ENCODE measurements at places on chromosomes 13 and 19.

DNA sequence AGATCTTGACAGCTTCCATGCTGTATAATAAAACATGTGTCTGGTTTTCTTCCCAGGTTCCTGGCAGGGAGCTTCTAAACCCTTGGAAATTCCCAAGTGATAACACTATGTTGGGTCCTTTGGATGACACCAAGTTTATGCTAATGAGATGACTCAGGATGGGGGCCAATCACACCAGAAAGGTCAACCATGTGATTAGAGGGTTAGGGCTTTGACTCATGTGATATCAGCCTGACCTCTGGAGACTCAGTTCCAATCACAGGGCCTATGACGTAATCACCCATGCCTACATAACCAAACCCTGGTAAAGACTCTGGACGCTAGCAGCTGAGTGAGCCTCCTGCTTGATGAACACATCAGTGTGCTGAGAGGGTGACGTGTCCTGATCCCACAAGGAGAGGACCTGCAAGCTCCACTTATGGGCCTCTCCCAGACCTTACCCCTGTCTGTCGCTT lies 203.6 kb downstream of the DCLK1 start:
- no peak for DNase-seq

DNA sequence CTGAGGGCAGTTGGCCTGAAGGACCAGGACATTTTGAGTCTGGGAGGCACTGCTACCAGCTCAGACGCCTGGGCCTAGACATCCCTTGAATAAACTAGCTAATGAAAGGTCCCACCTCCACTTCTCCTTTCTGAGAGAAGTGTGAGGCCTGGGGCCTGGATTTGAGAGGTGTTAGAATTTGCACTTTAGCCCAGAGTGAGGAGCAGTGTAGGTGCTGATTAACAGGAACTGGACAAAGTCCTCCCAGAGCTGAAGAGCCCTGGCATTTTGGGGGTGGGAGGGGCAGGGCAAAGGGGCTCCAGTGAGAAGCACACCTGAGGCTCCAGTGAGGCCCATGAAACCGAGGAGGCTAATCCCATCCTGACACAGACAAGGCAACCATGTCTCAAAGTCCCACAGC lies 15.2 kb upstream of the SLC1A5 start:
- no peak for DNase-seq

DNA sequence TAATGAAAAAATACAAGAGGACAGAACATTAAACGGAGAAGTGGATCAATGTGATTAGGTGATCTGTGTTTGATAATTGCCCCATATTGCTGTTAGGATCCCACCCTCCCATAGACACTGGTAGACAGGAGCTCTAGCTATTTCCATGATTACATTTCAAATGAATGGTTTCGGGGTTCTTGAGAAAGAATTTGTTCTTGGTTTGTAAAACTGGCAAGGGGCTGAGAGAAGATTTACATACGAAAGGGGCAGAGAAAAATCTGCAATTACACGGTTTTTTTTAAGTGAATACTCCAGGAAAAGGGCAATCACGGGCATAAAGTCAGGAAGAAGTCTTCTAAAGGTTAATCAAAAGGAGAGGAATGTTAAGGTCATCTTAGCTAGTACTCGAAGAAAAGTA lies 2125.7 kb upstream of the PCDH20 start:
- DNase-seq: no peak

DNA sequence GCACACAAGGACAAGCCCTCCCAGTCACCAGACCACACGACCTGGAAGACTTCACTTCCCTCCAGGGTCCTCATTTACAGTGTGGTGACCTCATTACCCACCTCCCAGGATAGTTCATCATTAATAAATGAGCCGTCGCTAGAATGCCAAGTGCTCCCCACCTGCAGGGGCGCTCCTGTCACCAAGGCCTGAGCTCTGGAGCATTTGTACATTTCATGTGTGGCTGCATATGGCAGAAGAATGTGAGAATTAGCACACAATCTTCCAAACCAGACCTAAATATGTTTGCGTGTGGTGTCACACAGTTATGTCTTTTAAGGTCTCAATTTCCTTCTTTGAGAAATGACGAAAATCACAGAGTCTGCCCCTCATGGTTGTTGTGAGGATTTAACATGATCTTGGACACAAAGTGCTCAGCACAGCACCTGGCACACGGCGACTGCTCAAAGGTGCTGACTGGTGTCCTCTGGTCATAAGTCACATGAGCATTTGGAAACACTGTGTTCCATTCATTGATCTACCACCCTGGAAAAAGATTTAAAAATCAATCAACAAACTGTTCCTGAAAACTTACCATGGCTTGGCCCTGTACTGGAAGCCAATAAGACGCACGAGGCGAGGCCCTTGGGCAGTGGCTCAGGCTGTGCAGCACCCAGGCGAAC lies 150.6 kb upstream of the SPACA7 start:
- no peak for DNase-seq

DNA sequence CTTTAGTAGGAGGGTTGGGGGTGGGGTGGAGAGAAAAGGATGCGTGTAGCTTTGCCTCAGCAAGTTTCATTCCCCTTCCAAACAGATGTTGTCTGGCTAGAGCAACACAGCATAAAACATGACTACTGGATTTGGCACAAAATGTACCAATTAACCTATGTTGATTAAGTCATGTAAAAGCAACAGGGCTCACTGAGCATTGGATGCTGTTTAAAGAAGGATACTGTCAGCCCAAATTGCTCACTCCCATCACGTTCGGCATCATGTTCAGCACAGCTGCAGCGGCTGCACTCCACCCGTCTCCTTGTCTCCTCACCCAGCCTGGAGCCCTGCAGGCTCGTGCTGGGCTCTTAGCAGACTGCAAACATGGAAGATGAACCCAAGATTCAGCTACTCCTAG lies 77.5 kb downstream of the DLEU7 start:
- DNase-seq: no peak

DNA sequence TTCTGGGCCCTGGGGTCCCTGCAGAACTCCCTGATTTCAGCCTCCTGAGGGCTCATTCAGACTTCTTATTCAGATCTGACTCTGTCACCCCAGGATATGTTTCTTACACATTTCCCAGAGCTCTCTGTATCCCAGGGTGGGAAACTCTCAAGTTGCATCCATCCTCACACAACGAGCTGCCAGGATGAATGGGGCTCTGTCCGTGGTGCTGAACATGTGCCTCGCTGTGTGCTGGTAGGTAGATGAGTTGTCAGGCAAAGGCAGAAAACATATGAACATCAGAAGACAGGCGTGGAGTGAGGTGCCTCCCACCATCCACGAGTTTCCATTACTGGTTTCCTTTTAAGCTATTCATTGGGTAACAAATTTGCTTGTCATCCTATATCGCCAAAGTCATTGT lies 11.4 kb upstream of the IGFL1 start:
- no peak for DNase-seq

- no peak for DNase-seq
Observed at GRCh38 chr13:28394422-28394821, 100.5 kb downstream of the FLT1 start.

GRCh38 chr13:50417597-50417996 lies 402.4 kb downstream of the KCNRG start:
- DNase-seq: no peak

DNA sequence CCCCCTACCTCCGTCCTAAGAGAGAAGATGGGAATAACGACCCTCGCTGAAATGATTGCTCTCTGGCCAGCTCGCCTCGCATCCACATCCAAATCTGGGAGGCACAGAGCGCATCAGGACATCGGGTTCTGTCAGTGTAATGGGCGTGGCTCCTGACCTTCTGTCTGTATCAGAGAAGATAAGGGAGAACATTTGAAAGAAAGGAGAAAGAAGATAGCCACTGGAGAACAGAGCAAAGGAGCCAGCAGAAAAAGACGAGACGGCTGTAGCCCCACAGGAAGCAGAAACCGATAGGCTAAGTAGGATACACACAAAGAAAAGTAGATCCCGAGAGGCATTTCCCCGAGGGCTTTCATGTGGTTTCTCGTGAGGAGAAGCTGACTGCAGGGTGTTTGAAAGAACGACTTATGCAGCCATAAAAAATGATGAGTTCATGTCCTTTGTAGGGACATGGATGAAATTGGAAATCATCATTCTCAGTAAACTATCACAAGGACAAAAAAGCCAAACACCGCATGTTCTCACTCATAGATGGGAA lies 14.0 kb upstream of the GJB2 start:
- no peak for DNase-seq

DNA sequence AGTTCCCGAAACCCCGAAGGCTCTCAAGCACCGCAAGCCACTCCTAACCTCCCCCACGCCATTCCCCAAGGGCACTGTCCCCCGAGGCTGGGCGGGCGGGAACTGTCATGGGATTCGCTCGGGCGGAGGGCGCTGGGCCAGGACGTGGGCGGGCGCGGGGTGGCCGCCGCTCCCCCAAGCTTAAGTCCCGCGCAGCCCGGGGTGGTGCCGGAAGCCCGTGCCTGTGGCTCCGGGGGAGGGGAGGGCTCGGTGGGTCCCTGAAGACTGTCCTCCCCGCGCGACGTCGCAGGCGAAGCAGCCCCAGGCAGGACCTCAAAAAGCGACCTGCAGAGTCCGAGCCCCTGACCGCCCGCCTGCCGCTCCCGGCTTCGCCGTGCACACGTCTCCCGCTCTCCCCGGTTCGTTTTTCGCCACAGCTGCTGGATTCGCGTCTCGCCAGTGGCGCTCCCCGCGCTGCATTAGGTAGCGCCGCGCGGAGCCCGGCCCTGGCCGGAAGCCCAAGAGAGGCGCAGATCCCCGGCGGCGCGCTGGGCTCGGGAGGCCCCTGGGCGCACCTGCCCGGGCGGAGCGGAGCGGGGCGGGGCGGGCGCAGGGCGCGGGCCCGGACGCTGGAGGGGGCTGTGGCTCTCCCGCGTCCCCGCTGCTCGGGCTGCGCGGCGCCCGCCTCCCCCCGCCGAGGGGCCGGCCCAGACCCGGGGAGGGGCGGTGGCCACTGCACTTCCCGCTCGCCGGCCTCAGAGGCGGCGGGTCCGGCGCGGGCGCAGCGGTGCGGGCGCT lies at the start of gene FARP1:
Gene FARP1, plus strand, starts transcription at position 715 of the 777 bp plus-strand sequence. CDS start 70,149 bp downstream, outside the sequence.
- peak; percentile 87 for DNase-seq

DNA sequence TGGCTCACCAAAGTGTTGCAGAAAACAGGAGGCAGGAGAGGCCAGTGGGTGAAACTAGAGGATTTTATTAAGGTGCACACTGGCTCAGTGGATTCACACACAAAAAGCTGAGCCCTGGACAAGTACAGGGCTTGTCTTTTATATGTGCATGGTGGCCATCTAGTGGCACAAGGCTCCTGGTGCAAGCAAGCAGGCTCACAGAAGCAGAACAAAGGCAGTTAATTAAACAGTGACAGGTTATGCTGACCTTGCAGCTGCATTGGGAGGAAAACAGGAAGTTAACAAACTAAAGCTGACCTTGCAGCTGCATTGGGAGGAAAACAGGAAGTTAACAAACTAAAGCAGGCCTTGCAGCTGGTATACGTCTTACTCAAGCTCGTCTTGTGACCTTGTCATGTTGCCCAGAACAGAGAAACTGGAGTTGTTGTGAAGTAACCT lies 65.3 kb upstream of the ZNF681 start:
- no peak for DNase-seq

DNA sequence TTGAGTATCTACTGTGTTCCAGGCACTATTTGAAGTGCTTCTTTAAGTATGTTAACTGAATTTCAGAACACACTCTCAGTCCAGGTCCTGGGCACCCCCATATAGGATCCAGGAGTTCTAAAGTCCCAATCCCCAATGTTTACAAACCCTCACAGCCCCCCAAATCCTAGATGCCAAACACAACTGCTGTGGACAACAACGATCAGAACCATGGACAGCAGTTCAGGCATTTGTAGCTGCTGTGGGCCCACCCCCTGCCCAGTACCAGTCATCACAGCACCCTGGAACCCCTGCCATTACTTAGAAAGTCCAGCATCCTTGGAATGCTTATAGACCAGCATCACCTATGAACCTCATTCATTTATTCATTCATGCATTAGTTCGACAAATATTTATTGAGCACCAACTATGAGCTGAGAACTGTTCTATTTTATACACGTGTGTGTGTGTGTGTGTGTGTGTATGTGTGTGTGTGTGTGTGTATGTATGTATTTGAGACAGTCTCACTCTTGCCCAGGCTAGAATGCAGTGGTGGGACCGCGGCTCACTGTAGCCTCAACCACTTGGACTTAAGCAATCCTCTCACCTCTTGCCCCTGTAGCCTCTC lies 19.3 kb upstream of the SDHAF1 start:
- no peak for DNase-seq

DNA sequence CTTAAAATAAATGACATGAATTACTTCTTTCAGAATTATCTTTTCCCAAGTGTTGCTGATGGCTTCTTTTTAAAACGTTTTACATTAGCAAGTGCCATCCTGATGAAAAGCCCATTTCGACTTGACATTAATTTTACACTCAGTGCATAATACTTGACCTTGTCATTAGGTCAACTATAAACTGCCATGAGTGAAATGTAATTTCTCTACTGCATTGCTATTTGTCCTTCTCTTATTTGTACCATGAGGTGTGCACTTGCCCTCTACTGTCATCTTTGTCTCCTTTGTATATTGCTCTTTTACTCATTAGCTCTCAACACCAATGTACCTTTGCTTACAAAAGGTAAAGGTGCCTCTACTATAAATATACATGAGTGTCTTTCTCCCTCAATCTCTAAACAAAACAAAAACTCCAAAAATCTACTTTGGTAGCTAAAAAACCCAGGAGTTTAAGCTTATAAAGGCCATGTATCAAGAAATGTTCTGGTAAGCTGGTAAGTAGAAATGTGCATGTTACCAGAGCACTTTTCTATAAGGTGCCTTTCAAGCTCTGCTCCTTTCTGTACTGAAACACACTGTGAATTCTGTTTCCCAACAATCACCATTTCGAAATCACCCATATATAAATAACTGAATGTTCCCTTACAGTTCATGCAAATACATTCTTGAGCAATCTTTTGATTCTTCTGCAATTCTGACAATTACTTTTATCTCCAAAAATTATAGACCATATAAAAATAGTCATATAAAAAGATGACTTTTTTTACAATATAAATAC lies 351.4 kb downstream of the SLITRK5 start:
- DNase-seq: no peak

- DNase-seq: no peak
Observed at GRCh38 chr13:51821606-51822005, 17.6 kb upstream of the DHRS12 start.

DNA sequence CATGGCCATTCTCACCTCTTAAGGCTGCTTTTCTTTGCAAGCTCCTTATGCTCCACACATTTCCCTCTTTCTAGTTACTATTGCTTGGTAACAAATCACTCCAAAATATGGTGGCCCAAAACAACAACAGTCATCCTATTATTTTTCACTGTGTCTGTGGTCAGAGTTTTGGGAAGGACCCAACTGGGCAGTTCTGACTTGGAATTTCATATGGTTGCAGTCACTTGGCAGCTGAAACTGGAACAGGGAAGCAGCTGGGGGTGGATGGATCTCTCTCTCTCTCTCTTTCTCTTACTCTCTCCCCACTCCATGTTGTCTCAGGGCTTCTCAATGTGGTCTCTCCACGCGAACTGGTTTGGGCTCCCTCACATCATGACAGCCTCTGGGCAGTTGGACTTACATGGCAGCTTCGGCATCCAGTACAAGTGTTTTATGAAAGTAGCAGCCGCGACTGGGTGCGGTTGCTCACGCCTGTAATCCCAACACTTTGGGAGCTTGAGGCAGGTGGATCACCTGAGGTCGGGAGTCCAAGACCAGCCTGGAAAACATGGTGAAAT lies 39.6 kb downstream of the NUMBL start:
- DNase-seq: no peak

GRCh38 chr13:95456815-95457214 lies 95.7 kb upstream of the CLDN10 start:
- DNase-seq: no peak

GRCh38 chr13:106133025-106133424 lies 402.4 kb downstream of the EFNB2 start:
- no peak for DNase-seq

Measured in SHP77 treated with DMSO at 0.1 percent for 48 hours (cell line).